ENCODE measurements at places on chromosomes 4 and X. TPM values are rescaled to one million over a fixed set of nuclear protein-coding genes. Genes with fewer than 3 reads are reported as not detected.

DNA sequence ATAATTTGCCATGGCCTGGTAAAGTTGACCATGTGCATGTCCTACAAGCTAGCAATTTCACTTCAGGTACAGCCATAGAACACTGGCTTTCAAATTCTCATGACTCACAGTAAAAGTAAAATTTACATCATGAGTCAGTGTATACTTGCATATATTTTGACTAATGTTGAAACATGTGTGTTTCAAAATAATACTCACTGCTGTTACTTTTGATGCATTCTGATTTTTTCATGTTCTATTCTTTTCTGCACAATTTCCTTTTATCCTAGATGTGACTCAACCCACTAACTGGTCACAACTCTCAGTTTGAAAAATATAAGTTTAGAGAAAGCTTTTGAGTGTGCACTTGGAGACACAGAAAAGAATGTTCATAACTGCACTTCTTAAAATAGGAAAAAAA is 365.7 kb downstream of the FGF13 start:
- no peaks in the 10 kb centered on the region for H3K36me3 ChIP-seq
- no peak overlapping the region for H3K4me3 ChIP-seq
- no peak overlapping the region for H3K27ac ChIP-seq
- no peak for DNase-seq

GRCh38 chr4:71367546-71367945 is 28.7 kb downstream of the SLC4A4 start:
- no peak overlapping the region for H3K27ac ChIP-seq
- no peak overlapping the region for H3K4me3 ChIP-seq
- no peaks in the 10 kb centered on the region for H3K4me1 ChIP-seq
- H3K36me3 ChIP-seq, result no peaks in the 10 kb centered on the region
- no peaks in the 10 kb centered on the region for H3K27me3 ChIP-seq

DNA sequence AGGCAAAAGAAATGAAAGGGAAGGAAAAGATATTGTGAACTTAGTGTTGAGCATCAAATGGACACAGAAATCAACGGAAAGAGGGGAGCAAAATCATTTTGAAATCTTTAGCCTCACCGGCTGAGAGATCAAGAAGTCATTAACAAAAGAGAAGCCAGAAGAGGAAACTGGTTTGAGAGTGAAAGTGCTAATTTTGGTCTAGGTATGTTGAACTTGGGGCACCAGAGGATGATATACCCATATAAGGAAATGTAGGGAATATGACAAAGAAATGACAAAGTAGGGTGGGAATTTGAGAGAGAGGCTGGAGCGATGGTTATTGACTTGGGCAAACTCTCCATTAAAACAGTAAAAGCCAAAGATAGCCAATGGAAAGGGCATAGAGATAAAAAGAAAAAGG is 183.4 kb upstream of the ATOH1 start:
- H3K4me3 ChIP-seq, result no peak overlapping the region
- no peaks in the 10 kb centered on the region for H3K27me3 ChIP-seq
- H3K4me1 ChIP-seq, result no peaks in the 10 kb centered on the region
- H3K36me3 ChIP-seq, result no peaks in the 10 kb centered on the region
- no peak overlapping the region for H3K27ac ChIP-seq

- no peak overlapping the region for H3K27ac ChIP-seq
- no peak for DNase-seq
- no peak overlapping the region for H3K4me3 ChIP-seq
- H3K27me3 ChIP-seq, result no peaks in the 10 kb centered on the region
- peaks cover 39% of the 10 kb centered on the region for H3K4me1 ChIP-seq
Observed at GRCh38 chr4:123411514-123411913, 14.9 kb downstream of the SPRY1 start.

- H3K4me3 ChIP-seq, result no peak overlapping the region
- peaks cover 2% of the 10 kb centered on the region for H3K36me3 ChIP-seq
- DNase-seq, result no peak
- no peak overlapping the region for H3K27ac ChIP-seq
- H3K4me1 ChIP-seq, result no peaks in the 10 kb centered on the region
- no peaks in the 10 kb centered on the region for H3K27me3 ChIP-seq
Observed at GRCh38 chrX:42615161-42615563, 162.8 kb downstream of the PPP1R2C start.

- H3K4me1 ChIP-seq, result no peaks in the 10 kb centered on the region
- H3K4me3 ChIP-seq, result no peak overlapping the region
- no peak for DNase-seq
- no peak overlapping the region for H3K27ac ChIP-seq
Observed at GRCh38 chrX:31580227-31580626, 508.4 kb upstream of the FTHL17 start.

DNA sequence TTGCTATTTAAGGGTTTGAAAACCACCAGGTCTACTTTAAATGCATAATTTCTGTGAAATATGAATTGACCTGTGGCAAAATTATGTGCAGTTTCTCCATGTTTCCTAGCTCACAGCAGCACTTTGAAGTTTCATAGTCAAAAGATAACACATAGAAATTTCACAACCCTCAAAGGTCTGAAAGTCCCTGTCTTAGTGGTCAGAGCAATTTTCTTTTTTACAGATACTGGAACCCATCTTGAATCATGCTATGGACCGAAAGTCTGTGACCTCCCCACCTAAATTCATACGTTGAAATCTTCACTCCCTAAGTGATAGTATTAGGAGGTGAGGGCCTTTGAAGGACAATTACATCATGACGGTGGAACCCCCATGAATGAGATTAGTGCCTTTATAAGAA is 240.4 kb upstream of the BMP3 start:
- peaks cover 6% of the 10 kb centered on the region for H3K27me3 ChIP-seq
- H3K4me3 ChIP-seq, result no peak overlapping the region
- DNase-seq, result no peak
- no peak overlapping the region for H3K27ac ChIP-seq
- no peaks in the 10 kb centered on the region for H3K36me3 ChIP-seq

GRCh38 chrX:87636533-87636932 is 118.9 kb downstream of the KLHL4 start:
- H3K36me3 ChIP-seq, result peaks cover 7% of the 10 kb centered on the region
- no peak for DNase-seq
- H3K27ac ChIP-seq, result no peak overlapping the region
- no peaks in the 10 kb centered on the region for H3K4me1 ChIP-seq
- H3K27me3 ChIP-seq, result no peaks in the 10 kb centered on the region
- H3K4me3 ChIP-seq, result no peak overlapping the region

DNA sequence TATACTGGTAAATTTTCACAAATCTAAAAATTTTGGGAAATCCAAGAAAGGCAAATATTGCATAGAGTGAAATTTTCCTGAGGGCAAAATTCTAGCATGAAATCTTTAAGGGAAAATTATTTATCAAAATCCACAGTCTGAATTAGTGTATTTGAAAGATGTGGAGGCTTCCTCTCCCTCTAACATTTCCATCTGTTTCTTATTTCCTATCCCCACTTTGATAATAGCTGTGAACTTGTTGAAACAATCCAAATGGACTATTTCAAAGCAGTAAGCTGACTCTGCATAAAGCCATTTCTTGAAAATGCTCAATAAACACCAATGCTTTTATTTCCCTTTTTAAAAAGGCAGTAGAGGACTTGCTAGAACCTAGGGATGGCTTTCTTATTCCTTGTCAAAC is 107.3 kb upstream of the PABPC4L start:
- no peak for DNase-seq
- no peaks in the 10 kb centered on the region for H3K4me1 ChIP-seq
- no peaks in the 10 kb centered on the region for H3K27me3 ChIP-seq

DNA sequence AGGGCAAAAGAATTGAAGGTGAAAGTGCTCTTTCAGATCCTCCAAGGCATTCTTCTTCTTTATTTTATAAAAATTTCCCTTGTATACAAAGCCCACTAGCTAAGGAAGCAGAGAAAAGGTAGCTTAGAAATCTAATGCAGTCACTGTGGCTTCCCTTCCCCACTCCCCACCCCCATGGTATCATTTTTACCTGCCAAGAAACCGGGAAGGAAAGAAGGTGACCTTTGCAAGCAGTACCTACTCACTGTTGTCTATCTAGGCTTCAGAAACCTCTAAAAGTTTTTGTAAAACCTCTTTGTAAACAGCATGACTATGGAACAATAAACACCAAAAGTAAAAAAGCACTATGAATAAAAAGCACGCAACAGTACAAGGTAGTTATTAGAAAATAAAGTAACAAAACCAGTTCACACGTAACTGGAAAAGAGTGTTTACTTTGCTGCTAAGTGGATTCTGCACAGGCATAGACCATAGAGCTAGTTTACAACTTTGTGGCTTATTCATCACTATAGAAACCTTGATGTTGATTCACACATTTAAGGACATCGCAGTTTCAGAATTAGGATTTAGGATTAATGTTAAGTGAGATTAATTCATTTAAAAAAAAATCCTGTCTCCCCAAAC is 109.6 kb upstream of the FTHL17 start:
- H3K4me3 ChIP-seq, result no peak overlapping the region
- H3K27me3 ChIP-seq, result no peaks in the 10 kb centered on the region
- H3K4me1 ChIP-seq, result no peaks in the 10 kb centered on the region
- no peak overlapping the region for H3K27ac ChIP-seq
- no peak for DNase-seq

DNA sequence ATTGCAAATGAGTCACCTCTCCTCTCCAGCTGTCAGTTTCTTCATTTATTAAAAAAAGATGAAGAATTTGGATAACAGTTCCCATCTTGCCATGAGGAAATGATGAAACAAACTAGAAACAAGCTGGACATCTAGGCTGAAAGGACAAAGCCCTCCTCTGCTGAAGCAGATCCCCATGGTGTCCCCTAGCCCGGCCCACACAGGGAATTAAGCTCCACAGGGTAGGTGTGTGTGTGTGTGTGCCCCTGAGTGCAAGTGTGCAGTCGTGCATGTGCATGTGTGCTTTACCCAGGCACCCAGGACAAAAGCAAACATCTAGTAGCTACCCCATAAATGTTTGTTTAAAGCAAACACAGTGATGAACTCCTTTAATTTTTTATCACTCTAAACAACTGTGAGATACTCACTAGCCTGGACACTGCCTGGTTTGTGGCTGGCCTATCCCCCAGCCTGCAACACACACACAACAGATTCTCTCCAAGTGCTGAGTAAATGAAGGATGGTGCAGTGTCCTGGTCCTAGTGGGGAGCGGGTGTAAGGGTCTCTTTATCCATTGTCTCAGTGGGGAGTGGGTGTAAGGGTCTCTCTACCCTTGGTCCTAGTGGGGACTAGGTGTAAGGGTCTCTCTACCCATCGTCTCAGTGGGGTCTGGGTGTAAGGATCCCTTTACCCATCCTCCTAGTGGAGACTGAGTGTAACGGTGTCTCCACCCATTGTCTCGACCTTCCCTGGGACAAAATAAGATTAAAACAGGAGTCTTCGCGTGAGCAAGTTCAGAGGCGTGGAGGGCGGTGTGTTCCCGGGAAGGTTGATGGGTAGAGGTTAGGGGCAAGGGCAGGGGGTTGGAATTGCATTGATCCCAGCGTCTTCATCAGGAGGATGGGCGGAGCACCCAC is 688 bp upstream of the EVC start:
- H3K4me1 ChIP-seq, result peaks cover 41% of the 10 kb centered on the region
- peaks cover 4% of the 10 kb centered on the region for H3K27me3 ChIP-seq
- peaks cover 19% of the 10 kb centered on the region for H3K36me3 ChIP-seq
- peak overlapping the region; percentile 92 for H3K4me3 ChIP-seq
- H3K27ac ChIP-seq, result peak overlapping the region; percentile 83

- H3K36me3 ChIP-seq, result peaks cover 2% of the 10 kb centered on the region
- peaks cover 3% of the 10 kb centered on the region for H3K27me3 ChIP-seq
- H3K4me3 ChIP-seq, result peak overlapping the region; percentile 57
- DNase-seq, result peak; percentile 60
- H3K27ac ChIP-seq, result peak overlapping the region; percentile 86
Observed at GRCh38 chrX:154526901-154527675, 11.1 kb upstream of the FAM3A start.

GRCh38 chr4:80006935-80007744 is 65.9 kb downstream of the ANTXR2 start:
- peaks cover 27% of the 10 kb centered on the region for H3K36me3 ChIP-seq
- no peak overlapping the region for H3K4me3 ChIP-seq
- DNase-seq, result no peak
- no peaks in the 10 kb centered on the region for H3K27me3 ChIP-seq
- H3K27ac ChIP-seq, result no peak overlapping the region

DNA sequence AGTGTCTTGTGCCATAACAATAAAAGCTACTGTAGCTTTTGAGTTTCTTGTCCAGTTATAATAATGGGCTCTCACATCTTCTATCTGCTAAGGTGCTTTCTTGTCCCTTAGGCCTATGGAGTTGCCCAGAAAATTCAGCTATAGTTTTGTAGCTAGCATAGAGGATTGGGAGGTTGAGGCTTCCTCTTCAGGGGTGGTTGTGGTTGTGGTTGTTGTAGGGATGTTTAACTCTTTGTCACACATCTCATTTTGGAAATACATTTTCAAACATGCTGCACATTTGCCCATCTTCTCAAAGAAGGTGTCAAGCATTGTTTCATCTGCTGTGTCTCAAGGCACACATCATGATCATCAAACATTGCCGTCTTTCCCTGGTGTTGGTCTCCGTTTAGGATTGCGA is 65.0 kb downstream of the ATXN3L start:
- peaks cover 2% of the 10 kb centered on the region for H3K36me3 ChIP-seq
- no peak overlapping the region for H3K4me3 ChIP-seq
- H3K27me3 ChIP-seq, result no peaks in the 10 kb centered on the region
- peaks cover 3% of the 10 kb centered on the region for H3K4me1 ChIP-seq

GRCh38 chr4:167380964-167381363 is 146.7 kb upstream of the SPOCK3 start:
- H3K27ac ChIP-seq, result no peak overlapping the region
- no peak for DNase-seq
- H3K27me3 ChIP-seq, result no peaks in the 10 kb centered on the region
- H3K4me1 ChIP-seq, result no peaks in the 10 kb centered on the region

- H3K36me3 ChIP-seq, result no peaks in the 10 kb centered on the region
- H3K27me3 ChIP-seq, result no peaks in the 10 kb centered on the region
- no peak for DNase-seq
- H3K4me3 ChIP-seq, result no peak overlapping the region
- H3K4me1 ChIP-seq, result peaks cover 16% of the 10 kb centered on the region
Observed at GRCh38 chrX:69090022-69090421, 75.2 kb downstream of the PJA1 start.

DNA sequence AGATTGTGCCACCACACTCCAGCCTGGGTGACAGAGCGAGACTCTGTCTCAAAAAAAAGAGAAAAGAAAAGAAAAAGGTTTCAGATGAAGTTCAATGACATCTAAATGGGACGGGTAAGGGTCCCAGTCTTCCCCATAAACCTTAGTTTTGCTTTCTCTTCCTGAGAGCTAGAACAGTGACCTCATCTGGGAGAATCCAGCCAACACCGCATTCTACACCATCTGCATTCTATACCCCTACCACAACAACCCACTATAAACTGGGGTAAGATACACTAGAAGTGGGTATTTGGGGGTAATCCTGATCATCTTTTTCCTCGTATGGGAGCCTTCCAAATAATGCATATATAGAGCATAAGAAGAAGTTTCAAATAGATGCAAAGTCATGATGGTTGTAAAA is 18.2 kb downstream of the SLC25A43 start:
- H3K27ac ChIP-seq, result no peak overlapping the region
- H3K27me3 ChIP-seq, result no peaks in the 10 kb centered on the region
- no peak overlapping the region for H3K4me3 ChIP-seq
- no peak for DNase-seq
- peaks cover 3% of the 10 kb centered on the region for H3K36me3 ChIP-seq

Gene L1CAM
- 133 TPM for total RNA-seq

Gene FDCSP
- total RNA-seq, result not detected

Gene TMPRSS11D
- not detected for total RNA-seq

Gene ZNF711
- 24.0 TPM for total RNA-seq

Gene OPRPN
- not detected for total RNA-seq

Gene SLC7A11
- 18.7 TPM for total RNA-seq

Gene DDX53
- total RNA-seq, result not detected
